ENCODE measurements at places on chromosomes 11 and 22.

- DNase-seq, result no peak
Measured at GRCh38 chr22:36162127-36163034, 1.8 kb upstream of the APOL3 start.

DNA sequence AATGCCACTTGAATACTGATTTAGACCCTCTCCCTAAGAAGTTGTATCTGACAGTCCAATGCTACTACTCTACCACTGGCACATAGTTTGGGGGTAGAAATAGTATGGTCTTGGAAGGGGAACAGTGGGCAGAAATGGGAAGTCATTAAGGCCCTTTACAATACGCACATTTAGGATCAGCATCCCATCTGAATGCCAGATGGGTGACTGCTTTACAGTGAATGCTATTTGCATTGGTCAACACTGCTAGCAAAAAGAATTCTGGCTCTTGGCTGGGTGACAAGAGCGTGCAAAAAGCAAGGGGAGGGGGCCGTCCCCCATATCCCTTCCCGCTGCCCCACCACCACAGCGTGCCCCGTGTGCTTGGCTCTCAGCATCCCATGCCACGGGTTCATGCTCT is 104.7 kb upstream of the BID start:
- DNase-seq, result no peak

DNA sequence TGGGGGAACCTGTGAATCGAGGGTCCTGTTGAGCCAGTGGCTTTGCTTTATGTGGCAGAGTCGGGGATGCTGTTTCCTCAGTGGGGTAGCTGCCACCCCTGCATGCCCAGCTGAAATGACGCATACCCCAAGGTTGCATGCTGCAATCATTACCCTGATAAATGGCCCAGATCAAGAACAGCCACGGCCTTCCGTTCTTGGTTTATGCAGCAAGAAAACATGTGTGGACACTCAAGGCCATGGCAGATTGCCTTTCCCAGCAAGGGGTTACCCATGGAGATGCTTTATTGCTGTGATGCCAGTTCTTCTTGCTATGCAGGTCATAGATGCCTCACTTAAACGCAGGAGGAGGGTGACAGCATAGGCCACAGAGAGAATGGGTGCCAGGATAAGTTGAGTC is 14.3 kb upstream of the SREBF2 start:
- DNase-seq, result no peak

DNA sequence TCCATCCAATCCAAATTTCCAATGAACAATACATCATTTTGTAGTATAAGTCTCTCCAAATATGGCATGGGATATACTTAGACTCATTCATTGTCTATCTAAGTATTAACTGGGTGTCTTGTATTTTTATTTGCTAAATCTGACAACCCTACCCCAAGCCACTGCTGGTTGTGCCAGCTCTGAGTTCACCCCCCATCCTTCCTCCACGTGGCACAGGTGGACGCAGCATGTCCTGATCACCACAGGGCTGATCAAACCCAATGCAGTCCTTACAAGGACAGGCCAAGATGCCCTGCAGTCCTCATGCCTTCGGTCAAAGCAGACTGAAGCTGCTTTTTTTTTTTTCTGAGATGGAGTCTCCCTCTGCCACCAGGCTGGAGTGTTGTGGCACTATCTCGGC is 62.8 kb downstream of the SYN3 start:
- no peak for DNase-seq

DNA sequence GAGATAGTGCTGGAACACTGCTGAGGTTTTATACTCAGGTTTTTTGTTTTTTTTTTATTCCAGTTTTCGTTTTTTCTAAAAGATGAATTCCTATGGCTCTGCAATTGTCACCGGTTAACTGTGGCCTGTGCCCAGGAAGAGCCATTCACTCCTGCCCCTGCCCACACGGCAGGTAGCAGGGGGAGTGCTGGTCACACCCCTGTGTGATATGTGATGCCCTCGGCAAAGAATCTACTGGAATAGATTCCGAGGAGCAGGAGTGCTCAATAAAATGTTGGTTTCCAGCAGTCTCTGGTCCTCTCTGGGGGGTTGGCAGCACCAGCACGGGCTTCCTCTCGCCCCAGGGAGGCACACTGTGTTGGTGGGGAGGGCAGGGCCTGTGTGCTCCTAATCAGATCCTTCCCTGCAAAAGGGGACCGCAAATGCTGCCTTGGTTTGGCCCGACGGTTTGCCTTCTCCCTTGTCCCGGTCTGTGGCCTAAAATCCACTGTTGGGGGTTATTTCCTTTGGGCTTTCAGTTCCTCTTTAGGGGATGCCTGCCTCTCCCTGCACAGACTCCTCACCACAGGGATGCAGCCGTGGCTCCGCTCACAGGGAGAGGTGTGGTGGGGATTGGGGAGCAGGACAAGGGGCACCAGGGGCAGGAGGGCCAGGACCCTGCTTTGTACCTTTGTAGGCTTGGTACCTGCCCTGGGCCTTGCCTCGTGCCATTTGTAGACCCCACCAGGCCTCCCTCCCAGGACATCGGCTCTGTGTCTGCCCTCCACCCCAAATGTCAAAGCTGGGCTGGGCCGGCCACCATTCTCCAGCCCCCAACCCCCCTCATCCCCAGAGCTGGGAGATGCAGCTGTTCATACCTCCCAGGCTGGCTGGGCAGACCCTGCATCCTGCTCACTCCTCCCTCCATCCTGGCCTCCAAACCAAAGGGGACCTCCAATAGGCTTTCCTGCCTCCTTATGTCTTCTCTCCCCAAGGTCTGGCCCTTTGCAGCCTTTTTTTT is 13.5 kb downstream of the MCAT start:
- DNase-seq, result no peak

GRCh38 chr22:23180301-23180892 is at the start of gene BCR:
TSS of gene BCR (plus strand) at chr22:23180509. CDS start at chr22:23180961, 452 bp downstream.
- DNase-seq, result no peak

- no peak for DNase-seq
Measured at GRCh38 chr22:29879753-29880152, 3.2 kb upstream of the MTMR3 start.

GRCh38 chr11:34798985-34799384 is 117.2 kb downstream of the APIP start:
- no peak for DNase-seq

- DNase-seq, result no peak
Measured at GRCh38 chr11:32032478-32032877, 58.4 kb upstream of the RCN1 start.
